ENCODE measurements at places on chromosomes 16 and 17.
A peak's percentile ranks its signal among the peaks of the same experiment; 100 is the strongest.

DNA sequence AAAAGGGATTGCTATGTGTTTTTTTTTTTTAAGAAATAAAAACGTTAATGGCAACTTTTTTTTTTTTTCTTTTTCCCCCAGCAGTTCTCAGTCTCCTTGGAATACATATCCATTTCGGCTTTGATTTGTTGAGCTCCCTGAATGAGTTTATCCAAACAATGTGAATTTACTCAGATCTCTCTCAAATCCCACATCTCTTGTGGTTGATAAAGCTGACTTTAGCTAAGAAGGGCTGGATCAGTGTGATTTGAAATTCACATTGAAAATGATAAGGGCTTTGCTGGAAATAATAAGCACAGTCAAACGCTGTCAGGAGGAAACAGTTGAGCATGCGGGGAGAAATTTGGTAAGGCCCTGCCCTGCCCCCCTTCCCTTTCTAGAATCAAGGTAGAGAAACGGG lies 74.1 kb upstream of the IRX3 start:
- DNase-seq: no peak

DNA sequence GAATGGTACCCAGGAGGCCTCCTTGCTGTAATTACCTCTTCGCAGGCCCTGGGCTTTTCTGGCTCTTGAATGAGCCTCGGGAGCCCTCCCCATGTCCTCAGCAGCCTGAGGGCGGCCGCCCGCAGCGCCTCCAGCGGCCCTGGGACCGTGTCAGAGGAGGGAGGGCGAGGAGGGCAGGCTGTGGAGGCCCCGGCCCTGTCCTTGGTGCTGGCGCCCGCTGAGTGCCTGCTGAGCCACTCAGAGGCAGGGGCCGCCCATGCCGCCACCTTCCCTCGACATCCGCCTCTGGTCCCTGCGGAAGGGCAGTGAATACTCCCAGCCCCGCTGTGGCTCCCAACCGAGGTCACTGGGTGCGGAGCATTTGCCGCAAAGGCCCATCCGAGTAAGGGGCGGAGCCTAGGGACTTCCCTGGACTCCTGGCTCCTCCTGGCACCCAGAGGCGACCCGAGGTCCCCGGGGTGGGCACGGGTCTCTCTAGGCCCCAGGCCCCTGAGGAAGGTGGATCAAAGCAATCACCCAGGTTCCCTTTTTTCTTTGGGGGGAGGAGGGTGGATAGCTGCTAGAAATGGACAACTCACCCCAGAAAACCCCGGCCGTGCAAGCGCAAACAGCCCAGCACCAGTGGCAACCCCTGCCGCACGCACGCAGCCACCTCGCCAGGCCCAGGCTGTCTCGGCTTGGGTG lies 2.8 kb downstream of the RBFOX3 start:
- DNase-seq: no peak

GRCh38 chr17:36048066-36048465 lies 16.0 kb upstream of the CCL18 start:
- no peak for DNase-seq

GRCh38 chr17:37827905-37828650 lies 83.2 kb upstream of the HNF1B start:
- no peak for DNase-seq

- no peak for DNase-seq
Measured at GRCh38 chr16:83269048-83269447, 538.7 kb upstream of the HSBP1 start.

- DNase-seq: no peak
Measured at GRCh38 chr16:29674188-29674587, 4.8 kb upstream of the QPRT start.

DNA sequence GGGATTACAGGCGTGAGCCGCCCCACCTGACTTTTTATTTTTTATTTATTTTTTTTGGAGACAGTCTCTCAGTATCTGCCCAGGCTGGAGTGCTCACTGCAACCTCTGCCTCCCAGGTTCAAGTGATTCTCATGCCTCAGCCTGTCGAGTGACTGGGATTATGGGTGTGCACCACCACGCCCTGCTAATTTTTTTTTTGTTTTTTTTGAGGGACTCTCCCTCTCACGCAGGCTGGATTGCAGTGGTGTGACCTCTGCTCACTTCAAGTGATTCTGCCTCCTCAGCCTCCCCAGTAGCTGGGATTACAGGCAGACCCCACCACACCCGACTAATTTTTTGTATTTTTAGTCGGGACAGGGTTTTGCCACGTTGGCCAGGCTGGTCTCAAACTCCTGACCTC lies 7.7 kb downstream of the ZNF207 start:
- no peak for DNase-seq

- DNase-seq: no peak
Measured at GRCh38 chr16:88308441-88309173, 74.2 kb upstream of the ZNF469 start.

DNA sequence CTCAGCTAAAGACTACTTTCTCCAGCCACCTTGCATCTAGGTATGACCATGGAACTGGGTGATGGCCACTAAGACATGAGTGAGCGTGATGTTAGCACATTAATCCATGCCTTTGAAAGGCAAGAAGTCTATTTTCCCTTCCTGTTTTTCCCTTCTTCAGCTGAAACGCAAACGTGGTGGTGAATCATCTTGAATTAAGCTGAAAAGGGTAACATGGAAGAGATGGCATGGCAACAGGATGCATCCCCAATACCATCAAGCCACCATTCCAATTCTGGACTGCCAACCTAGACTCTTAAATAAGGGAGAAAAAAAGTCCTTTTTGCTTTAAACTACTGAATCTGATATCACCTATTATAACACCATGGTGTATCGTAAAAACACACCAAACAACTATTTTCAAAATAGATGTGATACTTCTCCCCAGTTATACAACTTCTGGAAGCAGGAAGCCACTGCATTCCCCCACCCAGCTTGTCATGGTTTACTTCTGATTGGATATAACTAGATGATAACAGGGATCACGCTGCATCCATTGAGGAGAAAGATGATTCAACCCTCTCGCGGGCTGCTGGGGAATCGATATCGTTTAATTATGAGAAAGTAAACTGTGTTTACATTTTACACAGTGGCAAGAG lies 368.6 kb downstream of the CDH13 start:
- no peak for DNase-seq

DNA sequence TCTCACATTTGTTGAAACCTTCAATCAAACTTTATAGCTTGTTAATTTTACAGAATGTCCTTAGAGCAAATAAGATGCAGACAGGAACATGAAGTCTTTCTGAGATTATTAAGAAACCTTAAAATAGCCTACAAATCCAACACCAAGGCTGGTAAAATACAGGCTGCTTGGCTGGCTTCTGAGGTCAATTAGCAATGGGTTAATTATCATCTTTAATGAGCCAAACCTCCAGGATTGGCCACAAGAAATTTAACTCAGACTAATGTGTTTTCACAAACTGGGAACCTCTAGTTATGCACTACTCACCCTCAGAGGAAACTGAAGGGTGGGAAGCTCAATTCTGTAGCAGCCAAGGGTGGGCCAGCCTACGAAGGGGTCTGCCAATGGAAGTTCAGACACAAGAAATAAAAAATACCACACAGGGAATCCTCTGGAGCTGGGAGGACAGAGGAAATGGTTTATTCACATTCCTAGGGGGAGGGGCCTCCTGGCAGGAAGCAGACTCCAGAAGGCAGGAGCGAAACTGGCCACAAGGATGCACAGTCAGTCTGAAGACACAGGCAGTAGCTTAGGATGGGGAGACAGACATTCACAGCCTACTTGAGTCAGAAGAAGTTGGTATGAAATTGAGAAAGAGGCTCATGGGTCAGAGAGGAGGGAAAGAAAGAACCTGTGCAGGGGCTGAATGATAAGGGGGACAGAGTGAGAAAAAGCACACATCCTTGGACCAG lies 36.1 kb downstream of the HIC1 start:
- DNase-seq: no peak

DNA sequence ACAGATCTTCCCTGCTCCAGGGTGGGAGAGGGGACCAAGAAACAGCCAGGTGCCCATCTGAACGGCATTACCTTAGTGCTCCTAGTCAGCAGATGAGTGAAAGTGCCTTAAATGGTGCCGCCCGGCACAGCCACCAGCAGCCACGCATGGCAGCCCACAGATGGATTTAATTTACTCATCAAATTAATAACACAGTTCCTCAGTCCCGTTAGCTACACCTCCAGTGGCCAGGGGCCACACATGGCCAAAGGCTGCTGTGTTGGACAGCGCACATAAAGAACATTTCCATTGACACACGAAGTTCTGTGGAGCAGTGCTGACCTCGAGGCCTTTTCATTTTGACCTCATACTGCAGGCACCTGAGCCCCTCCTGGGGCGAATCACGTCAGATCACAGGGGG lies 166.3 kb downstream of the CMIP start:
- no peak for DNase-seq

GRCh38 chr17:68297195-68297594 lies 5.9 kb downstream of the ARSG start:
- DNase-seq: no peak

DNA sequence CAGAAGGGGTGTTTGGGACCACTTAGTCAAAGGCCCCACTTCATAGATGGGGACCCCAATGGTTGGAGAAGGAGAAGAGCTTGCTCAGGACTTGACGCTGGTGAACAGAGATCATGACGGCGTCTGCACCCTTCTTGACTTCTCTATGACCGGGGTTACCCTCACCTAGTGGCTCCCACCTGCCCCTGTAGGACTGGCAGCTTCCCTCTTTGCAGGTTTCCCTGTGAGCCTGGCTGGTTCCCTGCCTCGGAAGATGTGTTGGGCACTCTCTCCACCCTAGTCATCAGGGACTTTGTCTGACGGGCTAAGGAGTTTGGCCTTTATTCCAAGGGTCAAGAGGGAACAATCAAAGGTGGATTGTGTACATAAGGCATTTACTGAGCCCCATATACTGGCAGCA lies 22.7 kb downstream of the TBX4 start:
- DNase-seq: no peak

DNA sequence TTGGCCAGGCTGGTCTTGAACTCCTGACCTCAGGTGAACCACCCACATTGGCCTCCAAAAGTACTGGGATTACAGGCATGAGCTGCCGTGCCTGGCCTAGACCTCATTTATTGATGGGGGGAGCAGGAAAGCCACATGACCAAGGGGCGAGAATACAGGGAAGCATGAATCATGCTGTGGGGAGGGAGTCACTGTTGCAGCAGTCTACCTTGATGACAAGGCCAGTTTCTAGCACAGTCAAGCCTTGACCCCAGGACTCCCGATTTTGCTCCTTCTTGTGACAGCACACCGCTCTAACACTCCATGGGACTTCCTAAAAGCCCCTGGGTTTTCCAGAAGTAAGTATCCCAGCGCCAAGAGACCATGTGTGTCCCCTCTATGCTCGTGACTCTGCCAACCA lies 42.9 kb upstream of the IRF8 start:
- no peak for DNase-seq

- no peak for DNase-seq
Measured at GRCh38 chr17:1890758-1891450, 61.1 kb downstream of the RPA1 start.

DNA sequence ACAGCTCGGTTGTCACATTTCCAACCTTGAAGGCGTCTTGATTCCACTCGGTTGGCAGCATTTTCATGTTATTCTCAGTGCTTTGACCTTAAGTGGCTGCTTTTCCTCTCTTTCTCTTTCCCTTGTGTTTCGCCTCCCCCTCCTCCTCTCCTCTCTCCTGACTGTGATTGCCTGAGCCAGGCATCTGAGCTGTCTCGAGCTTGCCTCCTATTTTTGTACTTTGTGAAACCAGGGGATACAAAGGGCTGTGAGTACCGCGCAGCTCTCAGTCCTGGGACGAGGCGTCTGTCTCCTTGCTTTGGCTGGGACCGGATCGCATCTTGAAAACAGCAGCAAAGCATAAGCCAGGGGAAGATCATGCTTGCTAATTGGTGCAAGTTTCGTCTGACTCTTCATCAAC lies 48.8 kb upstream of the SDK2 start:
- DNase-seq: no peak

DNA sequence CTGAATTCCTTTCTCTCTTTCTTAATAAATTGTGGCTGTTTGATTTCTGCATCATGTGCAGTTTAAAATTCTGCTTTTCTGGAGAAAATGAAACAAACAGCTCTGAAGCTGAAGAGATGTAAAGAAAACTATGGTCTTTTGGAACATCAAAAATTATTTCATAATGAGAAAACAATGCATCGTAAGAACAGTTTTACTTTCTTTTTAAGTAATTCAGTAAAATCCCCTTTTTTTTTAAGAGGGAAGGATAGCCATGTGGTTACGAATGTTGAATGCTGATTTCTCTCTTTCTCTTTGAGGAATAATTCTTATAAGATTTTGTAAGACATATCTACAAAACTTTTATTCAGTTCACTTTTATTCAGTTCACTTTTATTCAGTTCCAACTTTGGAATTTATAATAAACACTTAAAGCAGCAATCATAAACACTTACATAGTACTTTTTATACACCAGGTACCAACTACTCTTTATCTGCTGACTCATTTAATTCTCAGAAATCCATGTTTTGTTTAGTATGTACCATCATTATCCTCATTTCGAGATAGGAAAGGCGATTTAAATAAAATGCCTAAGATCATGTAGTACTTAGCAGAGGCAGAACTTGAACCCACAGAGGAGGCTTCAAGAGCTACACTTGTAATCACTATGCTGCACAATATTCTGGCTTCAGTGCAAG lies 26.6 kb downstream of the CNTNAP4 start:
- no peak for DNase-seq

GRCh38 chr16:407253-407652 lies 5.6 kb downstream of the DECR2 start:
- no peak for DNase-seq

DNA sequence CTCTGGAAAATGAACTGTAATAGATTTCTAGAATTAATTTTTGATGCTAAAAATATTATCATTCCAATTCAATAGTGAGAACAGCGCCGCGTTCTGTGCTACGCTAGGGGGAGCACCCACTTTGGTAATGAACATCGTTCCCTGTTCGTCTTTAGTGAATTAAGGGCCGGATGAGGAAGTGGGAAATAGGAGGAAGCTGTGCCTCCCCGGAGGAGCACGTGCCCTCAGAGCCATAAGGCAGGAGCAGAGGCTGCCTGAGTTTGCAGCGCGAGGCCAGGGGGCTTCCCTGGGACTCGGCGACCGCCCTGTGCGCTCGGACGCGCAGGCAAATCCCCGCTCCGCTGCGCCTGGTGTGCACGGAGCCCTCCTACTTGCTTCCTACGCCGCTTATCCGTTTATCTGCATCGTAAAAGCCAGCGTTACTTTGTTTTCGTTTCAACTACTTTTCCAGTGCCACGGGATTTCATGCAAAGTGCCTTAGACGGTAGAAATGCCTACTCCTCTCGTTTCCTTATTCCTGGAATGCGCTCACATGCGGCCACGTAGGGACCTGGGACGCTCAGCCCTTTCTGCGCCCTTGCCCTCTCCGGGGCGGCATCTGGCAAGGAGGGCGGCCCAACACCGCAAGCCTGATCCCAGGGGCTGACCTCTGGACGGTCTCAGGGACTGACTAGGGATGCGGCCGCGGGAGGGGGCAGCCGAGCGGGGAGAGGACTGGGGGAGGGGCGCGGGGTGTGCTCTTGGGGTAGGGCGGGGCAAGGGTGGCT lies 76.4 kb downstream of the KCNJ12 start:
- DNase-seq: peak; percentile 11

GRCh38 chr16:79658301-79659033 lies 57.9 kb upstream of the MAF start:
- DNase-seq: no peak

- no peak for DNase-seq
Measured at GRCh38 chr17:34486761-34487160, 92.6 kb upstream of the TMEM132E start.

GRCh38 chr16:359067-359763 lies 6.7 kb upstream of the AXIN1 start:
- no peak for DNase-seq

GRCh38 chr16:88899901-88900661 lies 33.6 kb upstream of the PABPN1L start:
- DNase-seq: no peak

- DNase-seq: no peak
Measured at GRCh38 chr16:84509032-84509950, 4.8 kb upstream of the MEAK7 start.
